ENCODE measurements at places on chromosomes 3 and 15.

GRCh38 chr15:70077188-70078147 is 20.2 kb downstream of the TLE3 start:
- no peak for DNase-seq

DNA sequence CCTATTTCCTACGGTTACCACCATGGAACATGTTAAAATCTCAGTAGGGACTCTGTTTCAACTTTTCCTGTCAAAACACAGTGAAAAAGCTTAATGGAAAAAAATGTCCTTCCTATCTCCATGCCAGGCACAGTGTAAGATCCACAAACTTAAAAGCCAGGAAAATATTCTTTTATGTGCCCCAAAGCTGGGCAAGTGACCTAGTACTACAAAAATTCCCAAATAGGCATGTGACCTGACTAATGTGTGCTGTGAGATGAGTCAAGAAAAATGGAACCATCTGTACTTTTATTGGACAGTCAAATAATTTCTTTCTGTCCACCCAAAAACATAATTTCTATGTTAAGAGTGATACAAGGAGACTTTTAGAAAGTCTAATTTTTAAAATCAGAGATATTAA is 406.0 kb downstream of the ZBTB20 start:
- DNase-seq, result peak; percentile 31

DNA sequence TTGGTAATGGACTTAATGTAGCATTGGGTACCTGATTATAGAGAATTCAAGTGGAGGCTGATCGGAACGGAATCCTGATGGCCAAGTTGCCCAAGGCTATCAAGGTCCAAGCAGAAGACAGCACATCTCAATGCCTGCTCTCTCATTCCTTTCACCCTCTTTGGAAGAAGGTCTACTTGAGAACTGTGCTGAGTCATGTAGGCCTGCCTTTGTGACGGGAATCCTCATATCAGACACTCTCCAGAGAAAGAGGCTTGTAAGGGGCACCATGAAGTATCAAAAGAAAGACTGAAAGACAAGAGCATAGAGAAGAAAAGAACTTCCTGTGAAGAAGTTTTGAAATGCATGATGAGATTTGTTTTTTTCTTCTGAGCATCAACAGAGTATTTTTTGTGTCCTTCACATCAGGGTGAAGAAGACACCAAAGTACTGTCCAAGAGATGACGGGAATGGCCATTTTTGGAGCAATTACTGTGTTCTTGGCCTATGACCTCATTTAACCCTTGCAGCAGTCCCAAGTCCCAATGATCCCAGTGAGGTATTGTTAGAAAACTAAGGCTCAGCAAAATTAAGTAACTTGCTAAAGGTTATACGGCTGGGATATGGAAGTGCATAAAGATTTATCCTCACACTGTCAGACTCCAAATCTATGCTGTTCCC is 13.2 kb upstream of the LARP6 start:
- DNase-seq, result no peak

GRCh38 chr3:5122741-5123706 is 932 bp downstream of the ARL8B start:
- peak; percentile 67 for DNase-seq

GRCh38 chr3:138881233-138881632 is 46.5 kb upstream of the PIK3CB start:
- DNase-seq, result no peak
